ENCODE measurements at places on chromosomes 4 and X.
A peak's percentile ranks its signal among the peaks of the same experiment; 100 is the strongest.

- DNase-seq, result no peak
These were observed 32.4 kb upstream of the SORCS2 start for GRCh38 chr4:7159923-7160322.

GRCh38 chr4:147696866-147697265 is 12.9 kb upstream of the PRMT9 start:
- DNase-seq, result no peak

- no peak for DNase-seq
These were observed 34.3 kb downstream of the SHROOM4 start for GRCh38 chrX:50779694-50780093.

- DNase-seq, result peak; percentile 13
These were observed 552 bp downstream of the NKRF start for GRCh38 chrX:119605464-119606279.

DNA sequence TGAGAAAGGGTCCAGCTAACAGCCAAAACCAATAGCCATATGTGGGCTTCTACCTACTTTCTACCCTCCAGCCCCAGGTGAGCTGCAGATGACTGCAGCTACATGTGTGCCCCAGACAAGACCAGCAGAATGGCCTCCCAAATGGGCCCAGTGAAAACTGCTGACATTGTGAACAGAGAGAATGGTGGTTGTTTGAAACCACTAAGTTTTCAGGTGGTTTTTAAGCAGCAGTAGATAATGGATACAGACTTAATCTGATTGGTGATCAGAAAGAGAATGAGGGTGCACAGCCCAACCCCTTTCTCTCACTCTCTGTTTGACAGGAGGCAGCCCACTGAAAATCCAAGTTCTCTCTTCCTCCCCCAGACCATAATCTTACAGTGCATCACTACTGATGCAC is 42.5 kb upstream of the BBS12 start:
- no peak for DNase-seq

DNA sequence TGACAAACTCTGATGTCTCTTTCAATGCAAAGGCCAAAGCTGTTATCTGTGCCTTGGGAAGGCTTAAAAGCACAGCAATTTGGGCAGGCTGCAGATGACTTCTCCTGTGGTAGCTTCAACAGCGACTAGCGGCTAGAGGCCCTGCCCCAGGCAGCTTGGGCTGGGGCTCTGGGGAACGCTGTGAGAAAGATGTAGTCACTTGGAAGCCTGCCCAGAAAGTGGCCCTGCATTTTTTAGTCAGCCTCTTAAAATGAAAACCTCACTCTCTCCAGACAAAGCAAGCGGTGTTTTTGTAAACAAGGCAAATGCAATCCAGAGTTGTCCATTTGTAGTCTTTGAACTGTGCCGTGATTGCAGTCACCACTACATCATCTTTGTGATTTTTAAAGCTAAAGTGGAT is 27.5 kb downstream of the PCYT1B start:
- no peak for DNase-seq

All from activated CD8-positive, alpha-beta memory T cell treated with anti-CD3 and anti-CD28 coated beads for 4 hours (primary cell).